ENCODE measurements at places on chromosomes 16 and 17. TPM values are rescaled to one million over a fixed set of nuclear protein-coding genes. Genes with fewer than 3 reads are reported as not detected.

Gene SMTNL2
- not detected for total RNA-seq

Gene FNDC8
- total RNA-seq = not detected

Gene KRT222
- total RNA-seq = 0.47 TPM

Gene SLC35G6
- total RNA-seq = not detected
